ENCODE measurements at places on chromosomes 6 and 20.

DNA sequence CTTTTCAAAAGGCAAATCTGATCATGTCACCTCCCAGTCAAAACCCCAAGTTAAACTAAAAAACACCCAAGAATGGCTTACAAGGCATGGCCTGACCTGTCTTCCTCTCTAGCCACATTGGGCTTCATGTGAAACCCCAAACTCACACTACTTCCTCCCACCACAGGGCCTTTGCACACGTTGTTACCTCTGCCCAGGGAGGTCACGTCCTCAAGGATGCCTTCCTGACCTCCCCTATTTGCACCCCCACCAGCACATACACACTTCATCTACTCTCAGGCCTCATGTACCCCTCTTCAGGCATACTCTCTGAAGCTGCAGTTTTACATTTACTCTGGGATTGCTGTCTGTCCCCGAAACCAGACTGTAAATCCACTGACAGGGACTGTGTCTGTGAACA lies 6.1 kb downstream of the EZR start:
- no peak for DNase-seq

DNA sequence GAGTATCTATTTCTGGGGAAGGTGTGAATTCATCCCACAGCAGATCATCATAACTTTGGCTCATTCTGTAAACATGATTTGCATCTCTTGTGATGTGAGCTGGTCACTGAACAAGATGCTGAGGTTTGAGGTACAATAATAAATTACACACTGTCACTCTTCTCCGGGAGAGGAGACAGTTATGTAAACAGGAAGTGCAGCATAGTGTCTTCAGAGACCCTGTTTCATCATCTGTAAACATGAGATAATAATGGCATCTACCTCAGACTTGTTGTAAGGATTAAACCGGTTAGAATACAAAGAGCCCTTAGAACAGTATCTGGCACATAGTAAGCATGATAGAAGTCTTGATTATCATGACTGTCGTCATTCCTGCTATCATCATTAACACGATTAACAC lies 125.2 kb downstream of the TBC1D7 start:
- DNase-seq: no peak

DNA sequence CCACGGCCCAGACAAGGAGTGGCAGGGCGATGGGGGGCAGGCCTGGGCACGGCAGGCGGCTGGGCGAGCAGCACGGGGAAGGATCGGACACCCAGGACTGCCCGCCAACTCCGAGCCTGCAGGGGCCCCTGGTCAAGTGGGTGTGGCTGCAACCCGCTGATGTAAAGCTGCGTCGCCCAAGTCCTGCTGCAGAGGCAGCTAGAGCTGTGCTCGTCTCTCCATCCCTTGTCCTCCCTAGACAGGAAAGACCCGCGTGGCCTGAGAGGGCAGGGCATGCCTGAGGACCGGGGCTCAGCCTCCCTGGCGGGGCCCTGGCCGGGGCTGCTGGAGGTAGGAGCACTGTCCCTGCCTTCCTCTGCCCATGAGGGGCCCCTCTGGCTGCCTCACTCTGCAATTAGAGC lies 281.2 kb downstream of the CDH4 start:
- no peak for DNase-seq

DNA sequence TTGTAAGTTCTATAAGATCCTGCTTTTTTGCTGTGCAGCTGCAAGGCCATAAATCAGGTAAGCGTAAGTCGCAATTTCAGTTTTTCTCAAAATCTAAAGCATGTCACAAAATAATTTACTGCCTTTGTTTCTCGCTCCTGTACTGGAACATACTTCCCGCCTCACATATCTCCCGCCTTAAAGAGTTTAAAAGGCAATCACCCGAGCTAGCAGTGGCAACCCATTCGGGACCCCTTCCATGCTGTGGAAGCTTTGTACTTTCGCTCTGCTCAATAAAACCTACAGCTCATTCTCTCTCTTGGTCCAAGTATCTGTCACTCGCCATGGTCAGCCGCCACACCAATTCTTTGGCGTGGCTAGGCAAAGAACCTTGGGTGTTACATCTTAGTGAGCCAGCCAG lies 34.0 kb downstream of the CEP85L start:
- DNase-seq: no peak

GRCh38 chr6:1388630-1389368 lies 577 bp upstream of the FOXF2 start:
- no peak for DNase-seq

- no peak for DNase-seq
Measured at GRCh38 chr6:5287966-5288297, 26.6 kb downstream of the FARS2 start.

DNA sequence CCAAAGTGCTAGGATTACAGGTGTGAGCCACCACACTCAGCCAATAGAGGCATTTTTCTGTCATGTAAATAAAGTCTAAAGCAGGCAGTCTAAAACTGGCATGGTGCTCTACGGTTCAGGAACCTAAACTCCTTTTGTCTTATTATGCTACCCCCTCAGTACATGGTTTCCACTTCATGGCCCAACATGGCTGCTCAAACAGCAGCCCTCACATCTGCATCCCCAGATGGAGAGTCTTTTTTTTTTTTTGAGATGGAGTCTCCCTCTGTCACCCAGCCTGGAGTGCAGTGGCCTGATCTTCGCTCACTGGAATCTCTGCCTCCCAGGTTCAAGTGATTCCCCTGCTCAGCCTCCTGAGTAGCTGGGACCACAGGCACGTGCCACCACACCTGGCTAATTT lies 38.3 kb downstream of the SLC52A3 start:
- DNase-seq: no peak

DNA sequence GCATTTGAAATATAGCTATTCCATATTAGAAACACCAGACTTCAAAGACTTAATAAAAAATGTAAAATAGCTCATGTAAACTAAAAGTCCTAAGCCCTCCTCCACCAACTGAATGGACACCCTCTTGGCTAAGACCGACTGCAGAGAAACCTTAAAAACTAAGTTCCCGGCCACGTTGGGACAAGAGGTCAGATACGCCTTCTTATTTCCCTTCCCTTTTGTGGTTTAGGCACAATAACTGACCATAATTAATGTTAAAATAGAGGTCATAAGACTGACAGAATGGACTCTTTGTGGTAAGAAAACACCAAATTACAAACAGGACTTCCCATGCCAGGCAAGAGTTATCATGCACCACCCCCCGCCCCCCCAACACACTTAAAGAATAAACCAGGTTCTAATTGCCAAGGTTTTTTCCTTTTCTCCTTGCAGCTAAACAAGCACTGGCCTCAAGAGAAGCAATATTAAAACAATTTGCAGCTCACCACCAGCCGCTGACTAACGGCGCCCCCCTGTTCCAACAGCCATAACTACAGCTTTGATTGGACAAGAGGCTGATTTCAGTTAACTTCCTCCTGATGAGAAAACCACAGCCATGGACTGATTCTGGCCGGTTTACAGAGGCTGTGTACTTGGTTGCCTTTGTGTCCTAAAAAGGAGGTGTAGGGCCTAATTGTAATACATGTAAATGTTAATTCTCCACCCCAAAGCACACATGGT lies 10.7 kb upstream of the LAMP5 start:
- DNase-seq: no peak

- no peak for DNase-seq
Measured at GRCh38 chr6:86016567-86016966, 373.9 kb upstream of the SYNCRIP start.

- no peak for DNase-seq
Measured at GRCh38 chr20:39605908-39606307, 643.8 kb downstream of the DHX35 start.

DNA sequence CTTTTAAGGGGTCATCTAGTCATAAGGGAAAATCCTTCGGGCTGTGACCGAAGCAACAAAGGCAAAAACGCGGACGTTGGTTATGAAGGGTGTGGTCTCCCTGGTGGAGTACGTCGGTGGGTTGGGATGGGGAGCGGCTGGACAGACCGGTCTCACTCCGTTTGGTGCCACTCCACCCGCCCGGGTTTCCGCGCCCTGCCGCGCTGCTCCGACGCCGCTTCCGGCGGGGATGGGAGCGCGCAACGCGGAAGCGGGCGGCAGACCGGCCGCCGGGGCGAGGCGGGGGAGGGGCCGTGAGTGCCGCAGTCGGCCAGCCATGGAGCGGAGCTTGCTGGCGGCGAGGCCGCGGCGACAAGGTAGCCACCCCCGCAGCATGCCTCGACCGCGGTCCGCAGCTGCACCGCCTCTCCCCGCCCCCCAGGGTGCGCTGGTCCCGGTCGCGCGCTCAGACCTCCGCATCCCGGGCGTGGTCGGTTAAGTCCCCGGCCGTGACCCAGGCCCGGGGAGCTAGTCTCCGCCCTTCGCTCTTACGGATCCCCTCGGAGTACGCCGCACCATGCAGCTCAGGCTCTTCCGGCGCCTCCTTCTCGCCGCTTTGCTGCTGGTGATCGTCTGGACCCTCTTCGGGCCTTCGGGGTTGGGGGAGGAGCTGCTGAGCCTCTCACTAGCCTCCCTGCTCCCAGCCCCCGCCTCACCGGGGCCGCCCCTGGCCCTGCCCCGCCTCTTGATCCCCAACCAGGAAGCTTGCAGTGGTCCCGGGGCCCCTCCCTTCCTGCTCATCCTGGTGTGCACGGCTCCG lies at the start of gene B3GALT4:
Gene B3GALT4 (plus strand): TSS at position 260 of the 799 bp plus-strand sequence. CDS start 297 bp downstream, at position 557.
- peak; percentile 68 for DNase-seq

GRCh38 chr20:63017076-63017825 lies 10.5 kb upstream of the BHLHE23 start:
- DNase-seq: no peak

DNA sequence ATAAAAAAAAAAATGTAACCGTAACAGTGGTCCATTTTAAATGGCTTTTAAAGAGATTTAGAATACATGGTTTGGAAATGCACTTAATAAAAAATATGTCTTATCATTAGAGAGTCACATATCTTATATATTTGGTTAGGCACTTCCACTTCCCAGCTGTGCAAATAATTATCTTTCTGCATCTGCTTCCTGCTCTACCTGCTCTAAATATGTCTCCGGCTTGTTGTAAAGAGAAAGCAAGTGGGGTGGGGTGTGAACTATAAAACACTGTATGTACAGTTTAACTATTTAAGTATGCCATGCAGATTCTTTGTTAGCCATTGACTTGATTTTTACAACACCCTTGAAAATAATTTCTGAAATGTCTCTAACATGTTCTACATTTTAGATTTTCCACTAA lies 106.3 kb downstream of the NKAIN2 start:
- DNase-seq: no peak

DNA sequence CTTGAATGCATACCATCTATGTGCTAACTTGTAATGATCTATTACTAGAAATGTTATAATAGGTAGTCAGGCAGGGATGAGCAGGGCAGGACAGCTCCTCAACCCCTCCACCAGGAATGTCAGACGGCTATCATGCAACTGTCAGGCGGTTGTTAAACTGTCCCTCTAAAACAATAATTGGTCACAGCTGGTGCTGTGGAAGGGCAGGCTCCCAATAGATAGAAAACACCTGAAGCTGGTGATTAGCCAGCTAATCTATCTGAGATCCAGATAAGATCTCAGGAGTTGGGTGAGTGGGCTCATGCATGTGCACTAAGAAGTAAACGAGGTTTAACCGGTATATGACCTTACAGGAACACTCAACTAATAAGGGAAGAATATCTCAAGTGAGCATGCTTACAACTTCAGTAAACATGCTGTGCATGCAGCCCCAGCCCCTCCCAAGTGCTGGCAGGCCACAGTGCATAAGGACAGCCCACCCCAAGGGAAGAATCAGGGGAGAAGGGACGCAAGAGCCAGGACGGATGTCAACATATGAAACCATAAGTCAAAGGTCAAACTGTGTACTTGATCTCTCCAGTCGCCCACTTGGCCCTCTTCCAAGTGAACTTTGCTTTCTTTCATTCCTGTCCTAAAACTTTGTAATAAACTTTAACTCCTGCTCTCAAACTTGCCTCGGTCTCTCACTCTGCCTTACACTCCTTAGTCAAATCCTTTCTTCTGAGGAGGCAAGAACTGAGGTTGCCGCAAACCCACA lies 566.2 kb upstream of the NRSN1 start:
- no peak for DNase-seq

GRCh38 chr20:31967830-31968249 lies at the start of gene XKR7:
TSS of gene XKR7 (plus strand) at chr20:31968151. CDS start at chr20:31968176, 25 bp downstream.
- no peak for DNase-seq

DNA sequence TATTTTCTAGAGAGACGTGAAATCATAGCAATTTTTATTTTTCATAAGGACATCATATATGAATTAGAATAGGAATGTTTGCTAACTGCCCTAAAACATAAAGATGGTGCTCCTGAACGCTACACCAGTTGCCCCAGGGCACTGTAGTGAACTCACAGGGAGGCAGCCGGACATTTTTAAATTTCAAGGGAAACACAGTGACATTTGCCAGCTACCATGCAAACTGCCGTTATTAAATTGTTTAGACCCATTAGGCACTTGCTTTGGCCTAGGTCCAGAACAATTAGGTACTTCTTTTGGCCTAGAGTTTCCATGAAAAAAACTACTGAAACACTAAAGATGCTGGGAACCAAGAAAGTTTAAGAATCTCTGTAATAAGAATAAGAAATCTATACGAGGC lies 24.9 kb upstream of the CFAP206 start:
- no peak for DNase-seq

DNA sequence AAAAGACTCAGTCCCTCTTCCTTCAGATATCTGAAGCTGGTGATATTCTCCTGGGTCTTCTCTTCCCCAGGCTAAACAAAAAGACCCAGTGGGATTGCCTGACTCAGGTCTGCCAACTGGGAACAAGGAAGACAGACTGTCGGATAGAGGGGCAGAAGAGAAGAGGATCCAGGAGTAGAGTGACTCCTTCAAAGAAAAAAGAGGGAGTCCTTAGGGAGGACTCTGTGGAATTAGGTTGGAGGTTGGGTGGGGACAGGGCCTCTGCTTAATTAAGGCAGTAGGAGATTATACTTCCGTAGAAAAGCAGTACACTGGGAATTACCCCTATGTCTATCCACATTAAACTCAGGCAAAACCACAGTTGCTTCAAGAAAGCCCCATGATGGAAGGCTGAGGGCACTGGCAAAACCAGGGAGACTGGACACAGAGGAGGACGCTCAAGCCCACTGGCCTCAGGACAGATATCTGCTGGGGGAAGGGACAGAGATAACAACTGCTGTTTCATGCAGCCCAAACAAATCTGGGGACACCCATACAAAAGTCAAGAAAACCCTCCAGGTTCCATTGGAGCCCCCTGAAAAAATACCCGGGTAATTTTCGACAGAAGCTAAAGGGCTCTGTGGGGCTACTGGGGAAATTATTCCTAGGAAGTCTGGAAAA lies 5.7 kb downstream of the BCL2L1 start:
- no peak for DNase-seq

- no peak for DNase-seq
Measured at GRCh38 chr6:147614501-147614900, 106.0 kb downstream of the SAMD5 start.

GRCh38 chr20:52936351-52937340 lies 35.5 kb upstream of the TSHZ2 start:
- no peak for DNase-seq

DNA sequence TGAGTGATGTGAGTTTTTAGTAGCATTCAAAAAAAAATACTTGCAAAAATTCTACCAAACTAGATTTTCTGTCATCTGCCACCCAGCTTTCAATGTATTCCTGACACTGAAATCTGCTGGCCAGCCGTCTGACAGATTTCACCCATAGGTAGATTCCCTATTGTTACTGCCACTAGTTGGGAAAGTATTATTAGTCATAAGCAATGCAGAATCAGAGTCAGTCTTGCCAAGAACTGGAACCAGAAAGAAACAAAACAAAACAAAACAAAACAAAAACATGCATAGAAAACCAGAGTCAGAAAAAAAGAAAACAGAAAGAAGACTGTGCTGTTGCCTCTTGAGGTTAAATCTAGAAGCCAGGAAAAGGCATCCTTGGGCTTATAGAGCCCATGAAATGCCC lies 293.1 kb upstream of the KCNQ5 start:
- no peak for DNase-seq

Measured in stimulated activated CD4-positive, alpha-beta T cell treated with anti-CD3 and anti-CD28 coated beads, Interleukin-15, amount 100 ng/mL, for 48 hours (primary cell).